ENCODE measurements at places on chromosomes 16 and 17.

DNA sequence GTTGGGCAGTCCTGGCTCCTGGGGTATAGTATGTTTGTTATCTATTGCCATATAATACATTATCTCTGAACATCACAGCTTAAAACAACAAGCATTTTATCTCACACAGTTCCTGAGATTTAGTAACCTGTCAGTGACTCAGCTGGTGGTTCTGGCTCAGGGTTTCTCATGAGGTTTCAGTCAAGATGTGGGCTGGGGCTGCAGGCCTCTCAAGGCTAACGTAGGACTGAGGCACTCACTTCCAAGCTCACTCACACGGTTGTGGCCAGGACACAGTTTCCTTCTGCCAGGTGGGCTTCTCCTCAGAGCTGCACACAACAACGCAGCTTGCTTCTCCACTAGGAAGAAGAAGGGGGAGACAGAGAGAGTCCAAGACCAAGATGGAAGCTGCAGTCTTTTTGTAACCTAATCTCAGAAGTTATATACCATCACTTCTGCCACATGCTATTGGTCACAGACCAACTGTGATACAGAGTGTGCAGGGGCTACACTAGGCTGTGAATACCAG lies 10.3 kb upstream of the MED13 start:
- no peak for DNase-seq

DNA sequence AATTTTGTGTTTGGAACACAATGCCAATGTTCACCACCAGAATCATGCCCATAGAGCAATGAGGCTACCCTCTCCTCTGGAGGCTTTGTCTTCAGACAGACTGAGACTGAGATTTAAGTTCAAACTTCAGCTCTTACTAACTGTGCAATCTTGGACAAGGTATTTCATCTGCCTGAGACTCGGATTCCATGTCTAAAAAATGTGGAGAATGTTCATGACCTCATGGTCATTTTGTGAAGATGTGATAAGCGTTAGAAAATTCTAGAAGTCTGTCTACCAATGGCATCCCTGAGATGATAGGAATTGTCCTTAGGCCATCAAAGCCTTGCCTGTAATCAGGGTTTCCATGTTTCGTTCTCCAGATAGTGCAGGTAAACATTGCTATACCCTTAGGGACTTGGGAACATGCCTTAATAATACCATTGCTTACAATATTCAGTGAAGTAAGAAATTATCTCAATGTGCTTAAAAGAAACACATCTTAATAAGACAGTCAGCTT lies 388.2 kb upstream of the MAF start:
- no peak for DNase-seq

DNA sequence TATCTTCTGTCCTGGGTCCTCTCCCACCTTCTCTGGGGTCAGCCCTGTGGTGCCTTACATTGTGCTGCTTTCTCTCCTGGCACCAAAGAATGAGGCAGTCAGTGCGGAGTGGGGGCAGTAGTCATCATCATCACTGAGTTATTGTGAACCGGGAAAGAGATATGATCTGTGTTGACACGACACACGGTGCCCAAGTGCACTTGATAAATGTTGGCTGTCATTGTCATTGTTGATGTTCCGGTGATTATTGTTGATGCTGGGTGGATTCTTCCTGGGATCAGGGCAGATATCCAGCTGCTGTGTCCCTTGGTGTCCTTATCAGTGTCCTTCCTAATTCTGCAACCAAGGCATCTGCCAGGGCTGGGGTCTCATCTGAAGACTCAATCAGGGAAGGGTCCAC lies 121.7 kb downstream of the ABCC6 start:
- DNase-seq, result no peak

- DNase-seq, result no peak
Observed at GRCh38 chr16:9622268-9622667, 530.8 kb downstream of the HAPSTR1 start.

GRCh38 chr17:58377661-58378060 lies 25.7 kb upstream of the SUPT4H1 start:
- DNase-seq, result no peak

Data from stimulated activated CD8-positive, alpha-beta memory T cell treated with anti-CD3 and anti-CD28 coated beads, Interleukin-4, amount 100 ng/mL, for 4 hours (primary cell).